ENCODE measurements at places on chromosomes 4 and X.
A peak's percentile ranks its signal among the peaks of the same experiment; 100 is the strongest.

GRCh38 chr4:82358847-82359246 is 14.9 kb downstream of the HNRNPD start:
- no peak for DNase-seq

DNA sequence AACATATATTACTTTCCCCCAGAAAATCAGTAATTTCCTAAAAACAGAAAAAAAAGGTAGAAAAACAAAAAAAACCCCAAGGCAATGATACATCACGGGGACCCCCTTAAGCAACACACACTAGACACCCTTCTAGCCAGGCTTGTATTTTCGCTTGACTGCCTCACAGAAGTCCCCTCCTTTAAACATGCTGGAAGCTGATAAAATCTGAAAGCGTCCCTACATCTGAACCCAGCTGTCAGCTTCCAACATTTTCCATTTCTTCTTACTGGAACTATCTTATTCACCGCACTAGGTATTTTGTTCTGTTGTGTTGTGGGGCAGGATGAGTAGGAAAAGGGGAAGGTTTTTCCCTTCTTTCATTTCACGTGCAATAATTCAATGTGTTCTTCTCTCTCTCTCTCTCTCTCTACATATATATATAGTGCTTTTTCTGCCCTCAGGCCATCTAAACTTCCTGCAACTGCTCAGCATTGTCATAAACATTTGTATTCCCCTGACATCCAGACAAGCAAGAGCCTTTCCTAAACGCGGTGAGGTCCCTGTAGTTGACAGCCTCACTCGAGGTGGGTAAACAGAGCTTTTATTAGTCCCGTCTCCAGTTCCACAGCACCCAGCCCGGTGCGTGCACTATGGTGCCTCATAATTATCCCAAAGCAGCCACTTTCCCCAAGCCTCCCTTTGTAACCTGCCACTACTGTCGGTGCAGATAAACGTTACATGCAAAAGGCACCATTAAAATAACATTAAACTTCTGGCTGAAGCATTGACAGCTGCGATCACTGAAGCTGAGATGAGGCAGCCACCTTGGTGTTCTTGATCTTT is 82.5 kb downstream of the GATB start:
- no peak for DNase-seq

DNA sequence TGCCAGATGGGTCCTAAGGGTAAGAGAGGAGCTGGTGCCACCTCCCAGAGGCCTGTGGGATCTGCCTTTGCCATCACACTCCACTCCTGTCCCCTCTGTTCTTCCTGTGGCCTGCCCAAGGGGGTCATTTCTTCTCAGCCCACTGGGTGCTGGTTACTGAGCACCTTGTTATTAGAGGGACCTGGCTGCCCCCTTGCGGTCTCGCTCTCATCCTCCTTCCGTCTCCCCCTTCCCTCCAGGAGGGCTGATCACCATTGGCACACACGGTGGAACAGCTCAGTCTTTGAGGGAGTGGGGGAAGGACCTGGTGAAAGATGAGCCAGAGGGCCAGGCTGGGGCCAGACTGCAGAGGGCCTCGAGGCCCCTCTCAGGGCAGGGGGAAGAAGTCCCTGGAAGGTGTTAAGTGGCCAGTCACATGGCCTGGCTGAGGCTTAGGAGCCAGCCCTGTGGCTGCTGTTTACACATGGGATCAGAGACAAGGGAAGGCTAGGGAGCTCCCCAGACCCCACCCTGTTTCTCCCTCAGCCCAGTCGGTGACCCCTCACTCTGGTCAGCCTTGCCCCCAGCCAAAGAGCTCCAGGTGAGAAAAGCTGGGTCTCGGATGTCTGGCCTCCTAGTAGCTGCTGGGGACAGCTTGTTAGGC is 68.1 kb downstream of the MTMR1 start:
- DNase-seq = no peak

- peak; percentile 28 for DNase-seq
Observed at GRCh38 chrX:7086384-7086783, 61.1 kb upstream of the STS start.

- no peak for DNase-seq
Observed at GRCh38 chr4:53589511-53589910, 1.8 kb downstream of the LNX1 start.

DNA sequence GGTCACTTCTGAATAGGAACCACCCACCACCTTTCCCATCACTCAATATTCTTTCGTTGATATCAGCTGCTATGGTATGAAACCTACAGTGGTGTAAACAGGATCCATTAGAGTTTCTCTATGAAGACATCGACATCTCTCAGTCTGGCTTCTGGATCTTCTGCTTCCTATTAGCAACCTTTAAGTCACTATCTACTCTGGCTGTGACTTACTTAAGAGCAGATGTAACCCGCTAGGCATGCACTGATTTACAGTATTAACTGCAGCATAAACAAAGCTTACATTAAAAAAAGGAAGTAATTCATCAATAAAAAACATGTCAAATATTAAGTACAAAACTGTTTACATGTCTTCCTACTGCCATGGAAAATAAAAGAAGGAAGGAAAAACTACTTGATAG is 96.4 kb downstream of the ANAPC10 start:
- DNase-seq = no peak

DNA sequence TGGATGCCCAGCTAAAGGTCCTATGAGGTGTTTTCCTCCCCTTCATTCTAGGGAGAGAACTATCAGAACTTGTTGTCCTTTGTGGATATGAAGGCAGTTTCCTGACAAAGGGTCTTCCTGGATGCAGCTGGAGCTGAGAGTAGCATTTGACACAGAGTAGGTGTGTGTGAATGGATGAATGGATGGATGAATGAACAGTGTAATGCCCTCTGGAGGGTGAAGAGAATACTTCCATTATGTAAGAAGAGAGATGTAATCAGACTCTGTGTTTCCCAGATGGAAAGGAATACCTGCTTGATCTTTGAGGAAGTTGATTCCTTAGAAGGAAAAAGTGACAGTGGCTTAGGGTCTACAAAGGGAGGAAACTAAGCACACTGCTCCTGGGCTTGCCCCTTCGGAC is 55.4 kb upstream of the AADAT start:
- no peak for DNase-seq

- DNase-seq = no peak
Observed at GRCh38 chr4:56139241-56139827, 190.6 kb downstream of the CEP135 start.

Measured in KBM-7 (cell line).